Central memory CD4-positive, alpha-beta T cell (primary cell): ENCODE measurements at places on chromosomes 2 and 18.

- DNase-seq, result no peak
Observed at GRCh38 chr2:134792186-134792585, 46.2 kb upstream of the ACMSD start.

GRCh38 chr2:37681587-37681986, 10.1 kb upstream of the CDC42EP3 start:
- no peak for DNase-seq

DNA sequence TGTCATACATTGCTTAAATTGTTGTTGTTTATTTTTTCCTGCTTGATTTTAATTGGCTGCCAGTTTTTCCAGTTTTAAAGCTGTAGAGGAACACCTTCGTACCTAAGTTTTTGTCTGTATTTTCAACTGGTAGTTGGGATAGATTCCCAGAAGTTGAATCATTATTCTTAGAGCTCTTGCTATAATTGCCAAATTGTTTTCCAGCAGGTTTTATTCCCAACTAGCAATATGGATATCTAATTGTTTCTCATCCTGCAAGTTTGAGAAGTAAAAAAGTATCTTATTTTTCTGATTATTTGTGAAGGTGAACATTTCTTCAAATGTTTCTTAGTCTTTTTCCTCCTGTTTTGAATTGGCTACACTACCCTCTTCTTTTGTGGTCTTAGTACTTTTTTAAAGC, 6.7 kb downstream of the SMARCAL1 start:
- no peak for DNase-seq

- no peak for DNase-seq
Observed at GRCh38 chr2:18209934-18210639, 331.6 kb downstream of the KCNS3 start.

DNA sequence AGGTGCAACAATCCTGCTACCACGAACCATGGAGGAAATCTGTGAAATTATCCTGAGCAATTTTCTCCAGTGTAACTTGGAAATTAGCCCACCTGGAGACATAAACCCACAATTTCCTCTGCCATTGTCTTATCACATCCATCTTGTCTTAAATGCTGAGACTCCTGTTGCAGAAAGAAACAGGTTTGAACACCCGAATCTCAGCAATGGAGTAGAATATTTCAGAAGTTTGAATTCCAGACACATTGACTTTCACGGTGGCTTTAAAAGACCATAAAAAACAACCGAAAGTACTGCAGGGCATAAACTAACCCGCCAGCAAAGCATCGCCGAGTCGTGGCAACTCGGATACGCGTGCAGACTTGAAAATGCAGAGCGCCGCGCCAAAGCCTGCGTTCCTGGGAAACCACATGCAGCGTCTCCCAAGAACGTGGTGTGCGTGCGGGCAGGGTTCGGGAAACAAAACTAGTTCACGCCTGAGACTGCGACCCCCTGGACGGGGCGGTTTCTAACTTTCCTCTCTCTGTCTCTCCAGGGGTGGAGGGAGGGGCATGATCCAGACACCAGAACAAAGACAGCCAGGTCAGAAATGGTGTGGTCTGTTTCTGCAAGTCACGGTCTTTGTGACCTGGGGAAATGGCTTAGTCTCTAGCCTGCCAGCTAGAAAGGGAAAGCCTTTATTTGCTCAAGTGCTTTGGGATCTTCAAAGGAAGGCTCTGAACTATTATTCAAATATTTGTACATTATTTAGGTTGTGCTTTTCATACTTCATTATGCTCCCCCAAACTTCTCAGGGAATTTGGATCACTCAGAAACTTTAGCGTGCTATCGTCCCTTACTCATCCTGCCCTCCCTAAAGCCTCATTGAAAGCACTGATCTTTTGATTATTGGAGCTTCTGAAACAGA, 26.9 kb upstream of the KCTD1 start:
- no peak for DNase-seq

DNA sequence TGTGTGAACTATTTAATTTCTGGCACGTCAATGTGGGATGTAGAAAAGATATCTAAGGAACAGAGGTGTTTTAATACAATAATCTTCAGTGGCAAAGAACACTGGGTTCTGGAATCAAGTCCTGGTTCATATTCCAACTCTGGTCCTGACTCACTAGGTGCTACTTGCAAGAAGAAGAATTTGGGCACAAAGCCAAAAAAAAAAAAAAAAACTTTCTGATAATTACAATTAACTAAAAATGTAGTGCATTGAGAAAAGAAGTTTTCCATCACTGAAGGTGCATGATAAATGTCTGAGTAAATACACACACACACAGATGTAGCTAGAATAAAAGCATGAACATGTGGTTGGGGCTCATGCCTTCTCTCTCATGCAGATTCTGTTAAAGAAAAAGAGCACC, 424.4 kb upstream of the REG3G start:
- DNase-seq, result no peak

- no peak for DNase-seq
Observed at GRCh38 chr2:197560146-197560665, 44.3 kb downstream of the MOB4 start.

GRCh38 chr2:69390471-69390870, 3.4 kb upstream of the GFPT1 start:
- no peak for DNase-seq

GRCh38 chr2:192978395-192978794, 783.7 kb upstream of the TMEFF2 start:
- DNase-seq, result no peak

- DNase-seq, result no peak
Observed at GRCh38 chr18:59659508-59660170, 37.6 kb downstream of the CCBE1 start.
